ENCODE measurements at places on chromosomes 7 and 10.

DNA sequence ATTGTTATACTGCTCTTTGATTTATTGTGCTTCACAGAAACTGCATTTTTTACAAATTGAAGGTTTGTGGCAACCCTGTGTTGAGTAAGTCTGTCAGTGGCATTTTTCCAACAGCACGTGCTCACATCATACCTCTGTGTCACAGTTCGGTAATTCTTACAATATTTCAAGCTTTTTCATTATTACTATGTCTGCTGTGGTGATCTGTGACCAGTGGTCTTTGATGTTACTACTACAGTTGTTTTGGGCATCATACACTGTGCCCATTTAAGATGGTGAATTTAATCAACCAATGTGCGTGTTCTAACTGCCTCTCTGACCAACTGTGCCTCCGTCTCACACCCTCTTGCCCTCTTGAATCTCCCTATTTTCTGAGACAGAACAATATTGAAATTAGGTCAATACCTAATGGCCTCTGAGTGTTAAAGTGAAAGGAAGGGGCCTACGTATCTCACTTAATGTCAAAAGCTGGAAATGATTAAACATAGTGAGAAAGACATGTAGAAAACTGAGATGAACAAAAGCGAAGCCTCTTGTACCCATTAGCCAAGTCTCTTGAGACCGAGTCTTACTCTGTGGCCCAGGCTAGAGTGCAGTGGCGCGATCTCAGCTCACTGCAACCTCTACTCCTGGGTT lies 20.2 kb upstream of the ASL start:
- no peak overlapping the region for H3K27ac ChIP-seq
- no peak for DNase-seq
- peaks cover 5% of the 10 kb centered on the region for H3K4me1 ChIP-seq
- H3K36me3 ChIP-seq: no peaks in the 10 kb centered on the region

DNA sequence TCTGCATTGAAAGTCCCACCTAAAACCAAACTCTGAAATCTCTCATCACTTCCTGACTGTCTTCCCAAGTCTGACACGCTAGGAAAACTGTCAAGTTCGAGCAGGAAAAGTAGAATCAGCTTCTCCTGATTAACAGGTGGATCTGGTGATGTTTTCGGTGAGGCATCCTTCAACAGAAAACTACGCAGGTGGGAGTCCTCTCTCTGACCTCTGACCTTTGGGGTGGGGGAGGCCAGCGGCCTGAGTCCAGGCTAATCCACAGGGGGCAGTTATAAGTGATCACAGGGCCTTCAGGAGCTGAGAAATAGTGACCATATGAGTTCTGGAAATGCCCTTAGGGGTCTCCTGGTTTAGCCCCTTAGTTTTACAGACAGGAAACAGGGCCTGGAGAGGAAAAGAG lies 13.4 kb upstream of the NPFFR1 start:
- no peaks in the 10 kb centered on the region for H3K27me3 ChIP-seq
- peaks cover 5% of the 10 kb centered on the region for H3K4me1 ChIP-seq
- H3K27ac ChIP-seq: peak overlapping the region; percentile 63
- DNase-seq: no peak

DNA sequence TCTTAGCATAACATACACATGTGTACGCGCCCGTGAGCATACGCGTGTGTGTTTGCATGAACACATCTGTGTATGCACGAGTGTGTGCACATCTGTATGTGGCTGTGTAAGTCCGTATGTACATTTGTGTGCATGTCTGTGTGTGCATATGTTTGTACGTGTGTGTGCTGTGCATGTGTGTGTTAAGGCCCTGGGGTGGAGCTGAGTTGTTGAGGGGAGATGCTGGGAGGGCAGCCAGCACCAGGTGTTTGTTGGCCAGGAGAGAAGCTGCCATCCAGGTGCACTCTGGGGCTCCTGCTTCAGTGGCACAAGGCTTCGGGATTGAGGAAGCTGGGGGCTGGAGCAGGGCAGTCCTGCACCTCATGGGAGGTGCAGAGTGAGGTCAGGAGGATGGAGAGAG lies 85.0 kb downstream of the BMS1 start:
- DNase-seq: no peak
- no peak overlapping the region for H3K27ac ChIP-seq
- peaks cover 10% of the 10 kb centered on the region for H3K4me1 ChIP-seq
- H3K36me3 ChIP-seq: no peaks in the 10 kb centered on the region

GRCh38 chr7:22485189-22485588 lies 14.8 kb downstream of the STEAP1B start:
- H3K27me3 ChIP-seq: peaks cover 10% of the 10 kb centered on the region
- no peak for DNase-seq
- peaks cover 13% of the 10 kb centered on the region for H3K36me3 ChIP-seq
- H3K4me1 ChIP-seq: peaks cover 40% of the 10 kb centered on the region
- H3K27ac ChIP-seq: no peak overlapping the region

DNA sequence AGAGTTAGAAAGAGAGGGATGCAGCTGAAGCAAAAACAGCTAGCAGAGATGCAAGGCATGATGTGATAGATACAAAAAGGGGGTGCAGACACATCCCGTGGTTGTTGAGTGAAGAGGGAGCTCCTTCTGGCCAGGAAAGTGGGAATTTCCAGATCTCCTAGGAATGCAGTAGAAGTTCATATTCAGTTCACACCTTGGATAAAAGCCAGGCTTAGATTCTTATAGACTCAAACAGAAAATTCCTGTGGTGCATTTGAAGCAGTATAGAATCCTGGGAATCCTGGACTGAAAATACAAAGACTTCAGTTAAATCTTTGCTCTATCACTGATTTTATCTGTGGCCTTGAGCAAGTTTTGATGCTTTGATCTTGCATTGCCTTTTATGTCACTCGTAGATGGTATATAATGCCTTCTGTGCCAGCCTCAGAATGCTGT lies 33.9 kb downstream of the SGPL1 start:
- H3K27me3 ChIP-seq: peaks cover 3% of the 10 kb centered on the region
- no peaks in the 10 kb centered on the region for H3K4me1 ChIP-seq
- H3K4me3 ChIP-seq: no peak overlapping the region

DNA sequence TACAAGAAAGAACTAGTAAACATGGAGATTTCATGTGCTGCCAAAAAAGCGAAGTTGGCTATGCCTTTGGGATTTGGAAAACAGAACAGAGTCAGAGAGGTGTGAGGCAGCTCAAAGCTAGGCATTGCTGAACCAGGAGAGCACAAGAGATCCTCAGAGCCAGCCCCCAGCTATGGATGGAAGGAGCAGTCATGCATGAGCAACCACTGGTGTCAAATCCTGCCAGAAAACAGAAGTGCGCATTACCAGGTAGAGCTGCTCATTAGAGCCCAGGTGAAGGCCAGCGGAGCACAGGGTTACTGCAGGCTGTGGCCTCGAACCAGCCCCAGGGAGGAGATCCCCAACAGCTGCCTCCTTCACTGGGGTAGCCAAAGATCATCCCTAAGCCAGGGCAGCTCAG lies 173.2 kb upstream of the KIAA1217 start:
- H3K27ac ChIP-seq: peak overlapping the region; percentile 42
- DNase-seq: no peak
- H3K27me3 ChIP-seq: no peaks in the 10 kb centered on the region
- H3K36me3 ChIP-seq: no peaks in the 10 kb centered on the region

GRCh38 chr7:150879345-150879744 lies 27.0 kb downstream of the AOC1 start:
- peaks cover 19% of the 10 kb centered on the region for H3K4me1 ChIP-seq
- H3K27me3 ChIP-seq: peaks cover 17% of the 10 kb centered on the region
- no peaks in the 10 kb centered on the region for H3K36me3 ChIP-seq
- DNase-seq: no peak
- H3K4me3 ChIP-seq: no peak overlapping the region

GRCh38 chr10:45599021-45599603 lies 73.5 kb downstream of the ZFAND4 start:
- DNase-seq: no peak
- peaks cover 8% of the 10 kb centered on the region for H3K36me3 ChIP-seq
- H3K4me1 ChIP-seq: peaks cover 20% of the 10 kb centered on the region

- no peak overlapping the region for H3K4me3 ChIP-seq
- no peak for DNase-seq
These were observed 116.1 kb downstream of the STRA8 start for GRCh38 chr7:135349746-135350145.

- H3K4me3 ChIP-seq: no peak overlapping the region
- no peak overlapping the region for H3K27ac ChIP-seq
- no peaks in the 10 kb centered on the region for H3K36me3 ChIP-seq
- H3K4me1 ChIP-seq: no peaks in the 10 kb centered on the region
These were observed 61.4 kb downstream of the FRMPD2 start for GRCh38 chr10:48213047-48213446.

GRCh38 chr7:28723336-28723735 lies 234.8 kb downstream of the TRIL start:
- peak; percentile 25 for DNase-seq
- H3K4me1 ChIP-seq: peaks cover 76% of the 10 kb centered on the region
- H3K4me3 ChIP-seq: no peak overlapping the region
- peak overlapping the region; percentile 80 for H3K27ac ChIP-seq
- no peaks in the 10 kb centered on the region for H3K36me3 ChIP-seq
- peaks cover 11% of the 10 kb centered on the region for H3K27me3 ChIP-seq

- peaks cover 36% of the 10 kb centered on the region for H3K36me3 ChIP-seq
- H3K27ac ChIP-seq: peak overlapping the region; percentile 61
- no peak overlapping the region for H3K4me3 ChIP-seq
- no peaks in the 10 kb centered on the region for H3K27me3 ChIP-seq
- H3K4me1 ChIP-seq: peaks cover 17% of the 10 kb centered on the region
These were observed 21.1 kb downstream of the LIMK1 start for GRCh38 chr7:74104702-74105101.

DNA sequence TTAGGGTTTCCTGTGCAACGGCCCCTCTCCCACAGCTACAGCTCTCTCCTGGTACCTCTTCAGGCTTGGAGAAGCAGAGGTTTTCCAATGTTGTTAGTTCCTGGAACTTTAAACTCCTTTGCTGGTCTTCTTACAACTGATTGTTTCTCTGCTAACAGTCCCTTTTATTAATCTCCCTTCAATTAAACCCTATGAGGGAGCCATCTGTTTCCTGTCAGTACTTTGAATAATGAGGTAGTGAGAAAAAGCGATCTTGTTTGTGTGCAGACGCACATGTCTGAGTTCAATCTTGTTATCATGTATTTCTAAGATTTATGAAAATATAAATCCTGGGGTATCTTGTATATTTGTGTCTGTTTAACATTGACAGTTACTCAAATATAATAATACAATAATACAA lies 102.4 kb downstream of the MDFIC start:
- no peak overlapping the region for H3K4me3 ChIP-seq
- no peaks in the 10 kb centered on the region for H3K4me1 ChIP-seq
- H3K27ac ChIP-seq: no peak overlapping the region
- DNase-seq: no peak

- DNase-seq: no peak
- no peak overlapping the region for H3K4me3 ChIP-seq
- peaks cover 13% of the 10 kb centered on the region for H3K4me1 ChIP-seq
- no peak overlapping the region for H3K27ac ChIP-seq
These were observed 141.1 kb upstream of the ITGB1 start for GRCh38 chr10:33098951-33099663.

DNA sequence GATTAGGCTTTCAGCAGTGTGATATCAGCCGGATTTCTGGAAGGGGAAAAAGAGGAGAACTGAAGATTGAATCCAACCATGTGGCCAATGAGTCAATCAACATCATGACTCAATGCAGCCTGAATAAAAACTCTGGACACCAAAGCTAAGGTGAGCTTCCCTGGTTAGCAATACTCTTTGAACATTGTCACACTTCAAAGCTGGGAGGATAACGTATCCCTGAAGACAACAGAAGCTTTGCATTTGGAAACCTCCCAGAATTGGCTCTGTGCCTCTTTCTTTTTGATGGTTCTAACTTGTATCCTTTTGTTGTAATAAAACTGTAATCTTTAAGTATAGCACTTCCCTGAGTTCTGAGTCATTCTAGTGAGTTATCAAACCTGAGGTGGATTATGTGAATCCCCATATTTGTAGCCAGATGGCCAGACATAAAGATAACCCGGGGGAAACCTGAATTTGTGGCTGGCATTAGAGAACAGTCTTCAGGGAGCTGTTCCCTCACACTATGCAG lies 284.4 kb downstream of the IPMK start:
- no peaks in the 10 kb centered on the region for H3K36me3 ChIP-seq
- H3K27ac ChIP-seq: no peak overlapping the region
- no peak overlapping the region for H3K4me3 ChIP-seq

- no peaks in the 10 kb centered on the region for H3K27me3 ChIP-seq
- no peak for DNase-seq
- H3K27ac ChIP-seq: peak overlapping the region; percentile 100
- peaks cover 3% of the 10 kb centered on the region for H3K36me3 ChIP-seq
- H3K4me3 ChIP-seq: peak overlapping the region; percentile 95
These were observed 29.3 kb upstream of the KMT2E start for GRCh38 chr7:104984585-104985258.

DNA sequence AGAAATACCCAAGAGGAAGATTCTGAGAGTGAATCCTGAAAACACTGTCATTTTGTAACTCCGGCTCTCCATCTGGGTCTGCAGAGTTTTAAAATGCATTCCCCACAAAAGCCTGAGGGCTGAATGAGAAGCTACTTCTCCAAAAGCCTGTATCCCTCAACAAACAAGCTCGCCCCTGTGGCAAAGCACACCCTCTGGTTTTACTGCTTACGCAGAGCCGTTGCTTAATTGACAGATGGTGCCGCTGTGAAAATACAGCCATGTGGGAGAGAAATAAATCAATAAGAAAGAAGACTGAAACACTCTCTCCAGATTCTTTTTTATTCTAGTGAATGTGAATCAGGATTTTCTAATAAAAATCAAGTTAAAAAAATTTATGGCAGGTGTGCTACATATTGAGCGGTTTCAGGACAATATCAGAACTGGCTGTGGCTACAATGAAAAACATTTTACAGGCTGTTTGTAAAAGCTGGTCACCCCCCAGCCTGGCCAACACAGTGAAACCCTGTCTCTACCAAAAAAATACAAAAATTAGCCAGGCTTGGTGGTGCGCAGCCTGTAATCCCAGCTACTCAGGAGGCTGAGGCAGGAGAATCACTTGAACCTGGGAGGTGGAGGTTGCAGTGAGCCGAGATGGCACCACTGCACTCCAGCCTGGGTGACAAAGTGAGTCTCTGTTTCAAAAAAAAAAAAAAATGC lies 32.5 kb downstream of the C7orf33 start:
- peaks cover 8% of the 10 kb centered on the region for H3K27me3 ChIP-seq
- no peak overlapping the region for H3K27ac ChIP-seq
- H3K4me1 ChIP-seq: peaks cover 45% of the 10 kb centered on the region
- no peak overlapping the region for H3K4me3 ChIP-seq
- H3K36me3 ChIP-seq: no peaks in the 10 kb centered on the region
- DNase-seq: peak; percentile 13

DNA sequence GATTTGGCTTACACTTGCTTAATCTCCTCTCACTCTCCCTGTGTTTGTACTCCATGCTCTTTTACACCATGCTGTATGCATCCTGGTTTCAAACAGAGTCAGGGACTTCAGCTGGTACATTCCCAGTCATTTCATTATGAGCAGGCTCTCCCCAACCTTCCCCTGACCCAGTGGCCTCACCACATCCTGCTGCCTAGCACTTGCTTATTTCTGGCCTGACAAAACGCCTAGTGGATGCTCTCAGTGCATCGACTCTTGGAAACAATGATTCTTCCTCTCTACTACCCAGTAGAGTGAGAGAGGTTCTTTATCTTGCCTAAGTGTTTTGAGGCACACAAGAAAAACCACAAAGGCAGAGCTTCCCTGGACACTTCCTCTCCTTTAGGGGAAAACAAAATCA lies 63.4 kb downstream of the CAV1 start:
- H3K36me3 ChIP-seq: no peaks in the 10 kb centered on the region
- no peak overlapping the region for H3K4me3 ChIP-seq
- peaks cover 23% of the 10 kb centered on the region for H3K4me1 ChIP-seq
- DNase-seq: no peak
- H3K27ac ChIP-seq: no peak overlapping the region

- H3K4me1 ChIP-seq: peaks cover 27% of the 10 kb centered on the region
- no peak overlapping the region for H3K4me3 ChIP-seq
- no peaks in the 10 kb centered on the region for H3K36me3 ChIP-seq
These were observed 85.2 kb upstream of the NPVF start for GRCh38 chr7:25313526-25313925.

Measured in nephron progenitor cell (in vitro differentiated cells).